ENCODE measurements at places on chromosomes 1 and 21. TPM values are rescaled to one million over a fixed set of nuclear protein-coding genes. Genes with fewer than 3 reads are reported as not detected.

The DTL gene
- 17.9 TPM for total RNA-seq

The SERPINC1 gene
- 742 TPM for total RNA-seq

The ZZZ3 gene
- total RNA-seq: 48.9 TPM

The OR14K1 gene
- total RNA-seq: not detected

The CAMK1G gene
- total RNA-seq: not detected

The FCMR gene
- 0.70 TPM for total RNA-seq

The HCRTR1 gene
- not detected for total RNA-seq

The HRNR gene
- not detected for total RNA-seq

GRCh38 chr21:42655796-42656770 is 2.7 kb downstream of the PDE9A start:
- DNase-seq: no peak

DNA sequence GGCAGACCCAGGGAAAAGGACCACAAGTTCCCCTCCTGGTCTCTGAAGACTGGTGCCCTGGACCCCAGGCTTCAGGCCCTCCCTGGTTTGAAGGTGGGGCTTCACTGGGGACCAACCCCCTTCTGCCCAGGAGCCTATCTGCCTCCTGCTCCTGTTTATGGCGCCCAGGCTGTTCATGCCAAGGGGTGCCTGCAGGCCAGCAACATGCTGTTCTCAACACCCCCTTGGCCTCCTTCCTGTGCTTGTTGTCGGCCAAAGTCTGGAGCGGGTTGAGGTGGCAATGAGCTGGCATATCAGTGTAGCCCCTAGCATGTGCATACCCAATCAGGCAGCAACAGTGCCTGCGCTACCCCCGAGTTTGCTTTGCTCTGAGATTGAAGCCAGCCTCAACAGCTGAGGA is 46.3 kb downstream of the ATP6V1G3 start:
- DNase-seq: no peak

DNA sequence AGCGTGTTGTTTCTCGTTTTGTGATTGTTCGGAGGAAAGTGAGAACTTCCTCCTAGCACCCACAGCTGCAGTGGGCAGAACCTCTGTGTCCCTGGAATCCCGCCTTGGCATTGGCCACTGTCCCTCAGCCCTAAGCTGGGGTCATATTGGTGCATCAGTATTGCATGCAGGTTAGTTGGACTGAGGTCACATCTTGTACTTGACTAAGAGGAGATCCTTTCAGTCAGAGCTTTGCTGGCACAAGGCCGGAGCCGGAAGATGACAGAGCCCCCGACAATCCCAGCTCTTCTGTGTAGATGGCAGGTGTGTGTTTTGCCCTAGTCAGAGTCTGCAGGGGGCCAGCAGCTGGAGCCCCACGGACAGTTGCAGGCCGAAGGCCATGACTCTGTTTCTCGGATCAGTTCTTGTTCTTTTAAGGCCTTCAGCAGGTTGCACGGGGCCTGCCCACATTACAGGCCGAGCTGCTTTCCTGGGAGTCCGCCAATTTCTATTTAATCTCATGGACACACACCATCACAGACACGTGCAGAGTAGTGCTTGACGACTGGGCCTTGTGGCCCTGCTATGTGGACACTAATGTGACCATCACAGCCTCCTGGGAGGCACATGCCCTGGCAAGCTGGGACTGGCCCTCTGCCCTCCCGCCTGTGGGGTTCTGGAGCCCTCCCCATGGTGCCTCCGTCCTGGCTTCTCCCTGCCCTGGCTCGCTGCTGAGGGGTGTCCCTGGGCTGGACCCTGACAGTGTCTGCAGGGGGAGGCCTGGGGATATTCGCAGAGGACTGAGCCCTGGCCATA is 14.9 kb downstream of the SNAP47 start:
- no peak for DNase-seq

- DNase-seq: no peak
Observed at GRCh38 chr1:230684146-230684545, 29.8 kb downstream of the AGT start.

DNA sequence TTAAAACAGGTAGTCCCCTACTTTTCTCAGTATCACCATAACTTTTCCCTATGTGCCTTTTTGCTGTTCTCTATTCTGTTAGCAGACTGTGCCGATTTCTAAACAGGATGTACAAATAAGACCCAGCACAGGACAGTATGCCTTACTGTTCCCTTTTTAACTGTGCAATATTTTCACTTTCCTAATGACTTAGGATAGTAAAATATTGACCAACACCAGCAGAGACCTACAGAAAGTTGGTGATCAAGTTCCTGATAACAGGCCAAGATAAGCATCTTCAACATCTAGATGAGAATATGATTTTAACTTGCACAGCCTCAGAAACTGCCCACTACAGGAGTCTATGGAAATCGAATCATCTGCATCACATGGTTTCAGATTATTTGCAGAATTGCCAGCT is 42.0 kb downstream of the ADSS2 start:
- no peak for DNase-seq

- no peak for DNase-seq
Observed at GRCh38 chr1:104765085-104765484, 1015.4 kb downstream of the AMY1C start.

DNA sequence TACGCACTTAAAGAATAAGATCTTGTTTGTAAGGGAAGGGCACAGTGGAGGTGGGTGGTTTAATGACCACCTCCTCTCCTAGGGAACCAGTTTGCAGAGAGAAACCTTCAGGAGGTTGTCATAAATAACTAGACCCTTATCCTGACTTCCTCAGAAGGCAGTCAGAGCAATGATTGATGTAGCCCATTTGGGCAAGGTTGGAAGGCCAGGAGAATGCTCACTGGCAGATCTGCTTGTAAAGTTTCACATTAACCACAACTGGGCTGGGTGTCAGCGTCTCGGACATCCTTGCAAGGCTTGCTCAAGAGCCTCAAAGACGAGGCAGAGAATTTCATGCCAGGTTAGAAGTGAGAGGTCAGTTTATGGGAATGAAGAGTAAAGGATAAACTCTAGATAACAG is 87.6 kb upstream of the TRABD2B start:
- DNase-seq: no peak

- no peak for DNase-seq
Observed at GRCh38 chr1:102099916-102100315, 103.2 kb upstream of the OLFM3 start.

DNA sequence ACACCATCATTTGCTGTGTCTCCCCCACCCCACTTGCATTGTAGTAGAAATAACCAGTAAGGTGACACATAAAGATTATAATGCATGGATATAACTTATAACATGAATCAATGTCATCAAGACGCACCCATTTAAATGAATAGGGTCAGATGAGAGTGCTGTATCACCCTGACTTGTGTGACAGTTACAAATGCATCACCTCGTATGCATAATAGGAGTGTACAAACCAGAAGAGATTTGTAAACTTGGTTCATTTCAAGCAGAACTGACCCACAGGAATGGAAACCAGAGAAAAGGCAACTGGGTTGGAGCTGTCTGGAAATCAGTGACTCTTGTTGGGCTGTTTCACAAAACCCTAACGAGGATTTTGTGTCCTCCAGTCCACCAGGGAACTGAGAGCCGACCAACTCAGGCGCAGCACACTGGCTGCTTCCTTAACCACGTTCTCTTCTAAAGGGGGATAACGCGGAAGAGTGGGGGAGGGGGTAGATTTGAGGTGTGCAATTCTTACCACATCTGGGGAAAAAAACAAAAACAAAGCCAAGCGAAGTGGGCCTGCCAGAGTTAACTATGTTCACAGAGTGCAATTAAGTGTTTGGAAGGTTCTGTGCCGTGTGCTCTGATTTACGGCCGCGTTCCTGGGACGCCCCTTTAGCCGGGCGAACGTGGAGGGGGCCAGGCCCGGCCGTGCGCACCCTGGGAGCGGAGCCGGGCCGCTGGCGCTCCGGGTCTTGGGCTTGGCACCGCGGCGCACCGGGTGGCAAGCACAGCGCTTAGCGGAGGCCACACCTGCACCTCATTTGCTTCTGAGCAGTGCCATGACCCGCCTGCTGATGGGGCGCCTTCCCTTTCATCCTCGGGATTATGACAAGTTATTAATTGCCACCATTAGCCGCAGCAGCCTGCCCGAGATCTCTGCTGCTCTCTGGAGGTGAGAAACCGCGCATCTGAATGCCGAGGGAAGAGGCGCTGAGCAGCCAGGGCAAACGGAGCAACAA is 248.8 kb upstream of the FOXD3 start:
- no peak for DNase-seq

DNA sequence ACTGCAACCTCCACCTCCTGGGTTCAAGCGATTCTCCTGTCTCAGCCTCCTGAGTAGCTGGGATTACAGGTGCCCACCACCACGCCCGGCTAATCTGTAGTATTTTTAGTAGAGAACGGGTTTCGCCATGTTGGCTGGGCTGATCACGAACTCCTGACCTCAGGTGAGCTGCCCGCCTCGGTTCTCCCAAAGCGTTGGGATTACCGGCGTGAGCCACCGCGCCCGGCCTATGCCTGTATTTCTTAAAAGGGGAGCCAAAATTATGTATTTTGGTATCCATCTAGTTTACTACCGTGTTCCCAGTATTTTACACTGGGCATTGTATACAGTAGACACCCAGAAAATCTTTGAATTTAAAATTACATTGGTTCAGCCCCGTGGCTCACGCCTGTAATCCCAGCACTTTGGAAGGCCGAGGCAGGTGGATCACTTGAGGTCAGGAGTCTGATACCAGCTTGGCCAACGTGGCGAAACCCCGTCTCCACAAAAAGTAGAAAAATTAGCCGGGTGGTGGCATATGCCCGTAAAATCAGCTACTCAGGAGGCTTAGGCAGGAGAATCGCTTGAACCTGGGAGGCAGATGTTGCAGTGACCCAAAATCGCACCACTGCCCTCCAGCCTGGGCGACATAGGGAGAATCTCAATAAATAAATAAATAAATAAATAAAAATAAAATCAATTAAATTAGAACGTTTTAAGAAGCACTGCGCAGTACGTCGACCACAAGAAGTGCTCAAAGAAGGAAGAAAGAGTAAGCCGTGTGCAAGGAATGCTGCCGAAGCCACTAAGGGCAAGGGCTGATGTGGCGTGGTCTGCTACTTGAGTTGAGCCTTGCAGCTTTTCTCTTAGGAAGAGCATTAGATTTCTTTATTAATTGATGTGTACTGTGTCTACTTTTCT is 1.5 kb upstream of the THRAP3 start:
- no peak for DNase-seq

DNA sequence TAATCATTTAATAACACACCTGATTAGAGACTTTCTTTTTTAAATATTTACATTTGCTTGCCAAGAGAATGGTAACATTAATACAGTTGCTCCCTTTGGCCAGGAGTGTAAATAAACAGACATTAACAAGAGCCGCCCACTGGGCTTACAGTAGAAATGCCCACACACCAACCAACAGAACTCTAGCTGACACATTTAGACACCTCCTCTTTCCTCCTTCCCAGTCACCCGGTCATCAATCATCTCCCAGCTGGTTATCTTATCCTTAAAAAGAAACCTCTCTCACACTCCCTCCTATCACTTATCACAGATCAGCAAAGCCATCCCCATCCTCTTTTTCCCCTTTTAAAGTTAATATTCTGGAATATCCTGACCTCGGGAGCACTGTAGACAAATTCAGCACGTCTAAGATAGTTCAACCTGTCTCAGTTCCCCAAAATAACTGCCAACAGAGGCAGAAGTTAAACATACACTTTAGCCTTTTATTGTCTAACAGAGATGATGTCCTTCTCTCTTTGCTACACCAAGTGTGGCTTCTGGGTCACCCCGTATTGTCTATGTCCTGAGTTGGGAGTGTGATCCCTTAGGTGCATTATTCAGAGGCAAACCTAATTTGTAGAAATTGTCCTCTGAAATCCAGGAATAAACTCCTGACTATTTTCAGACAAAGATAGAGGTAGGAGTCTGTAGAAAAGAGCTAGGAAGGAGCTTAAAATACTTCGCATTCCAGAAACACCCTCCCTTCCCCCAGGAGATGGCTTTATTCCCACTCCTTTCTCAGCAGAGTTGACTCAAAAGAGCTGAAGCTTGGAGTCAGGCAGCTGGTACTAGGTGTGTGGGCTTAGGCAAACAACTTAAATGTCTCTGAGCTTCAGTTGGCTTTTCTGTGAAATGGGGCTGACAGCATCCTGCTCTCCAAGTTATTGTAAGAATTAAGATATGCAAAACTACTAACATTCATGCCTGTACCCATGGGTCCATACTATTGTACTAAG is 8.8 kb downstream of the MYCL start:
- no peak for DNase-seq

- DNase-seq: no peak
Observed at GRCh38 chr1:91732291-91733107, 153.5 kb downstream of the TGFBR3 start.

- no peak for DNase-seq
Observed at GRCh38 chr1:96340686-96341085, 380.9 kb upstream of the PTBP2 start.

GRCh38 chr1:179142889-179143299 is 61.0 kb downstream of the TOR3A start:
- no peak for DNase-seq

DNA sequence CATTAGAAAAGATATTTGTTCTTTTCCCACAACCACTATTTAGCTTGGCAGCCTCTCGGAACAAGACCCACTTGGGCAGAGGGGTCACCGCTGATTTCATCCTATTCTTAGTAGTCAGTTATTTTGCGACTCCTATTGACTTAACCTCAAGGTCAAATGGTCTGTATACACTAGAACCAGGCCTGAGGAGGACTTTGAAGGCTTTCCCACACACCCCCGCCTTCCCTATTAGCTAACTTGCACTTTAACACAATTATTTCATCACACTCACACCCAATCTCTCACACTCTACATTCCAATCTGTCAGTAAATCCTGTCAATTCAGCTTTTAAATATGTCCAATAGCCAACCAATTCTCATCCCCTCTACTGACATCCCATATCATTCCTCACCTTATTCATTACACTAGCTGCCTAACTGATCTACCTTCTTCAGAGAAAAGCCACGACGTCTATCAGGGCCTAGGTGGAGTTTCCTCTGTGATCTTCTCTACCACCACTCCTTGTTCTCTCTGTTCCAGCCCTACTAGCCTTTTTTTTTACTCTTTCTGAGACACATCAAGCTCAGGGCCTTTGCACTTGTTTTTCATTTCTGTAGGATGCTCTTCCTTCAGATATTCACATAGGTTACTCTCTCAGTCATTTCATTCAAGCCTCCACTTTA is 1.0 kb upstream of the NIBAN1 start:
- no peak for DNase-seq
